NCI-H524 (cell line): ENCODE measurements at places on chromosomes 4 and X.

DNA sequence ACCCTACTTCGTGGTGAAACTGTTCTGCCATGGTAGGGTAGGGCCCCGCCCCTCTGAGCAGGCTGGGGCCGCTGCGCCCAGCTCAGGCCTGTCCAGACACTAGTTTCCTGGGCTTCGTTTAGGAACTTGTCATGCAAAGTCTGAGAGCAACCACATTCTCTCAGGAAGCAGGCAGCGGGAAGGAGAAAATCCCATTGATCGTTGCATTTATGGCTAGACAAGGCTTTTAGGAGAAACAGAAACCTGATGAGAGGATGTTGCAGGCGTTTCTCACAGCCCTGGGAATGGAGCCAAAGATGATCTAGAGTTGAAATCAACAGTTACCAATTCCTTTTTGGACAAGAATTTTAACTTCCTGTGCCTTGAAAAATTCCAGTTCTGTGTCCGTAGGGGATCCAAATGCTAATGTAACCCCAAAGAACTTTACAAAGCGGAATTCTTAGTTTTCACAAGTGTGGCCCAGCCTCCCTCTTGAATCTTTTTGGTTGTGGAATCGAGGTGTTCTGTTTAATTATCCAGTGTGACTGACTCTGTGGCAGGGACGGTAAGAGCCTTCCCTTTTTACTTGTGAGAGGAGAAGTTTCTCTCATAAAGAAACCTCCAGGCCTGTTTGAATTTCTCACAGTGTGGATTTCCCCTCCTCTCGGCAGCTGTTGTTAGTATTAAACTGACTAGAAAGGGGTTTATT, 4.5 kb upstream of the CXCL9 start:
- DNase-seq: no peak

DNA sequence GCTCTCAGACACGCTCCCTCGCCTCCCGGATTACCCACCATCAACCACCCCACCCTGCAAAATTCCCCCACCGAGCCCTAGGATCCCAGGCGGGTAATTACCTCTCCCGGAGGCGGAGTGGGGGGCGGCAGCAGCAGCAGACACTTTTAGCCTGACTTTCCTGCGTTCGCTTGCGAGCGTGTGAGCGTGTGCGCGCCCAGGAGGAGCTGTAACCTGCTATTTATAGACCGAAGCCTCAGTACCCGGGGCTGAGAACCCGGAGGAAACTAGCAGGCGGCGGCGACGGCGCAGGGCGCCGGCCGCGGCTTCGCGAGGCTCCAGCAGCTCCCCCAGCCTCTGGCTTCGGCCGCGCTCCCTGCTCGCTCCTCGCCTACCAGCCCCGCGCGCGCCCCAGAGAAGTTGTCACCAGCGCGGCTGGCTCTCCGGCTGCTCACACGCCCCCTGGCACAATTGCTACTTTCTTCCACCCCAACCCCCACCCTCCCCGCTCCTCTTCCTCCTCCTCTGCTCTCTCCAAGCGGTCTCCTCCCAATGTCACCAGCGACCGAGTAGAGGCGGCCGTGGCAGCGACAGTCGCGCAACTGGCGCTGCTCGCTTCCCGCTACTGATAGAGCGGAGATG, at the start of gene INPP4B:
Gene INPP4B, minus strand, starts transcription at position 194 of the 621 bp plus-strand sequence.
- peak; percentile 42 for DNase-seq

DNA sequence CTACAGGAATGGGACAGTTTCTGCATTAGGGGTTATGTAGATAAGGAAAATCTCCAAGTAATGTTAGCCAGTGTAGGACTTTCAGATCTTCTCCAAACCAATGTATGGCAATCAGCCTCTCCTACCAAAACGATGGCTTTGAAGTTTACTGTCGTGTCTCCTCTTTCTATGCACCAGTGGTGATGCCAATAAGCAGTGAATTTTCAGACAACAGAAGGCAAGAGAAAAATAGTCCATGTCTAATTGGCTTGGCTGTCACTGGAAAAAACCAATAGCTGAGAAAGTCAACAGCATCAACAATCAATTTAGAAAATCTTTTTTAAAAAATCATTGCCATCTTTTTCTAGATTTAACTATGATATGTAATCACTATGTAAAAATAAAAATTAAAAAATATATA, 35.0 kb downstream of the LIMCH1 start:
- DNase-seq: no peak

- no peak for DNase-seq
These were observed 95.8 kb upstream of the GEMIN8 start for GRCh38 chrX:14125462-14125861.

DNA sequence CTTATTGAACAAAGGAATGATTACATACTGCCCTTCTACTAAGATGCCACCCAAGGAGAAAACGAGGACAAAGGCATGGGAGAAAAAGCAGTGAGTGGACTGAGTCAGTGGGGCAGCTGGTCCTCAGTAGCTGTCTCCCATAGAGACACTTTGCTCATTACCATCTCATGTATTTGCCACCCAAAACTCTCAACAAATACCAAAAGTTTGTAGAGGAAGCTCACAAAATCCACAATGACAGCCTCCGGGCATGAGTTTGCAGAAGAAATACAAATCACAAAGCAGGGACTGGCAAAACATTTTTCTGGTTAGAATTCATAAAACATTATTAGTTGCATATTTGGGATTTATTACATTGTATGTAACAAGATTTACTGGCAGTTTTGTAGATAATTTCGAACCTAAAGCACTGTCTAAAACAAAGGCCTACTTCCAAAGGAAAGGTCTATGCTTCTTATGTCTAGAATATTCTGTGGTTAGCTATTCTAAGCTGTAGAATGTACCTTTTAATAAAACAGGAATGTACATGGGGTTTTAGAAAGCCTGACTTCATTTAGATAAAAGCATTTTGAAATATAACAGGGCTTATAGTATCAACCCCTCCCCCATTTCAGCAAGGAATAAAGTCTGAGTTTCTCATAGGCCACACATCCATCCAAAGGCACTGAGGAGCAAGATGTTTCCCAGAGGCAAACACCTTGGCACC, 17.7 kb downstream of the PCDH18 start:
- no peak for DNase-seq

GRCh38 chr4:61068060-61068459, 132.1 kb upstream of the ADGRL3 start:
- no peak for DNase-seq

- no peak for DNase-seq
These were observed 67.5 kb upstream of the NPY2R start for GRCh38 chr4:155140889-155141288.

DNA sequence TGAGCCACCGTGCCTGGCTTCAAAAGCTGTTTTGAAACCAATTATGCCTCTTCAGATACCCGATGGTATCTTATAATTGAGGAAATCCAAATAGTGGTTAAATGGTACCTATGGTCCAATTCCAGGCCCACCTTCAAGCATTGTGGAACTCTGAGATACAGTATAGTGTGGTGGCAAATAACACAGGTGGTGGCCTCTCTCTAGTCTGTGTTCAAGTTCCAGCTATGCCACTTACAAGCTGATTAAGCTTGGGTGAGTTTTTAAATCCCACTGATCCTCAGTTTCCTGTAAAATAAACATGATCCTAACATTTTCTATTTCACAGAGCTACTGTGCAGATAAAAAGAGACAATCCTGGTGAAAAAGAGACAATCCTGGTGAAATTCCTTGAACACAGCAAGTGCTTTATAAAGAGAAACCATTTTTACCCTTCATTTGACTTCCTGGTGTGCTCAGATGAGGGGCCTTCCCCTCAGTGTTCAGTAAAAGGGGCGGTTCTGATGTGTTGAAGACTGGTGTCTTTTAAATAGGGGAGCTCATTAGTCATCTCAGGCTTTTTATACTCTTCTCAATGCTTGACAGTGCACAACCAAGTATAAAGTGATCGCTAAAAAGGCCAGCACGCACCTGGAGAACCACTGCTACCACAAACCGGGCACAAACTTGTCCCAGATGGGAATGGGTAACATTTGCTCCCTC, 30.8 kb upstream of the CD40LG start:
- no peak for DNase-seq

DNA sequence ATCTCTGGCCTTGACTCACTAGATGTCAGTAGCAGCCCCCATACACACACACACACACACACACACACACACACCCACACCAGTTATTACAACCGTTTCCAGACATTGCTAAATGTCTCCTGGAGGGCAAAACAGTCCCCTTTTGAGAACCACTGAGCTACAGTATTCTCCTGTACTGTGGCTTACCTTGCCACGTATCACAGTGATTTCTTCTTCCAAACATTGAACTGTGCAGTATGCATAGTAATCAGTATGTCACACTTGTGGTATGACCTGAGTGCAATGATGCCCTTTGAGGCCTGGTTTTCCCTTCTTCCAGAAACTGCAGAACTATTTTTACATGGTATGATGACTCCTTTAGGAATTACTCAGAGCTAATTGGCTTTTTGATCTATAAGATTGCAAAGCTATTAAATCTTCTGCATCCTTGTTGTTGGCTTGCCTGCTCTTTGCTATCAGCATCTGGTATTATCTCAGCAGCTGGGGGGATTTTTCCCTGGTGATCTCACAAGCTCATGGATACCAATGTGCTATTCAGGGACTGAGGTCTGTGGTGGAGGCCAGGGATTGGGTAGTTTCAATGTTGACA, 3.6 kb upstream of the THOC2 start:
- no peak for DNase-seq

- no peak for DNase-seq
These were observed 268.3 kb downstream of the PDHA2 start for GRCh38 chr4:96108146-96108545.

GRCh38 chr4:70269674-70270073, 27.3 kb downstream of the CSN3 start:
- DNase-seq: peak; percentile 45

- no peak for DNase-seq
These were observed 195.1 kb downstream of the ARHGAP24 start for GRCh38 chr4:85669992-85670548.

DNA sequence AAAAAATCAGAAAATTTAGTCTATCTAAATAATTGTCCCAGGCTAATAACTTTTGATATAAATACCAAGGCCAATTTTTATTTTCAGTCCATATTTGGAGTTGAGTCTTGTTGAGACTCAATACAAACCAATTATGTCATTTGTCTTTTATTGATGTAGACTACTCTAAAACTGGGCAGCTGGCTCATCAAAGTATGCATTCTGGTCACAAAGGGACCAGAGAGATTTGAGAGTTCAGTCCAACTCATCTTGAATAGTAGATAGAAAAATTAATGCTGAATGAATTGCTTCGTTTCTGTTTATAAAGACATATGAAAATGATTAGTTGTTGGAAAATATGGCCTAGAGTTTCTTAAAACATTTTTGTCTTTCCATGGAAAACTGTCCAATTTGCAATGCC, 412.5 kb upstream of the KLHL4 start:
- DNase-seq: no peak

DNA sequence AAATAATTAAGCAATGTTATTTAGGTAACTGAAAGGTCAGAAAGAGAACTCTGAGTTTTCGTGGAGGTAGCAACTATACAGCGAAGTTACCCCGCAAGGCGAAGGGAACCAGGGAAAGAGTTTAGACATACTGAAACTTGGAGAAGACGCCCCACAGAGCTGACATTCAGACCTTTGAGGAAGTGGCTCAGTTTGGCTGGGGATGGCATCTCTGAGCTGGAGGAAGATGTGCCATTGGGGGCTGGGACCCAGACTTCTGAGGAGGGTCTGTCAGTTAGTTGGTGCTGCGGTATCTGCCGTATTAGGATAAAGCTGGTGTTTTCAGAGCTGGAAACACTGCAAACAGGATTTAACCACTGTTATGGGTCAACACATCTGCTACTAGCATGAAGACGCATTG, 156.6 kb downstream of the ANKRD50 start:
- no peak for DNase-seq

DNA sequence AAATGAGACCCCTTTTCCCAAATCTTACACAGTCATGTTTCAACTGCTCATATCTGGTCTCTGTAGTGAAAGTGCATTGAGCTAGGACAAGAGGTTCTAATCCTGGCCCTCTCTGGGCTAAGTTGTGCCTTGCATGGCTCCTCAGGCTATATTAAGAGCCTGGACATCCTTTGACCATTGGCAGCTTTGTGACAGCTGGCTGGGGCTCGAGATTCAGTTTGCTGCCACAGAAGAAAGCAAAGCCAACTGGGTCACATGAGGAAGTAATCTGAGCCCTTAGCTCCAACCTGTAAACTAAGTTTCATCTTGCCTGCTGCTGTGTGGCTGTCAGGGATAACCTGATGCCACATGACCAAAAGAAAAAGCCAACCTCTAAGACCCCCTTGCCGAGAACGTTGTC, 51.8 kb upstream of the JADE1 start:
- DNase-seq: peak; percentile 77

DNA sequence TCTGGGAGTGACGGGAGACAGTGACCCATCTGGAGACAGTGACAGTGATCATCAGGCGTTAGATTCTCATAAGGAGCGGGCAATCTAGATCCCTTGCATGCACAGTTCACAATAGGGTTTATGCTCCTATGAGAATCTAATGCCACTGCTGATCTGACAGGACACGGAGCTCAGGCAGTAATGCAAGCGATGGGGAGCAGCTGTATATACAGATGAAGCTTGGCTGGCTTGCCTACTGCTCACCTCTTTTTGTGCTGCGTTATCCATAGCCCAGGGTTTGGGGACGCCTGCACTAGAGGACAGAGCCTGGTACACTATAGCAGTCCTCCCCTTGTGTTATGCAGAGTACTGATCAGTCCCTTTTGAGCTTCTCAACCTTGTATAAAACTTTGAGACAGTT, 23.5 kb downstream of the NFKB1 start:
- DNase-seq: no peak

- DNase-seq: no peak
These were observed 119.8 kb downstream of the COL25A1 start for GRCh38 chr4:109182696-109183095.

- no peak for DNase-seq
These were observed 3.7 kb upstream of the RAB9A start for GRCh38 chrX:13685126-13685763.

DNA sequence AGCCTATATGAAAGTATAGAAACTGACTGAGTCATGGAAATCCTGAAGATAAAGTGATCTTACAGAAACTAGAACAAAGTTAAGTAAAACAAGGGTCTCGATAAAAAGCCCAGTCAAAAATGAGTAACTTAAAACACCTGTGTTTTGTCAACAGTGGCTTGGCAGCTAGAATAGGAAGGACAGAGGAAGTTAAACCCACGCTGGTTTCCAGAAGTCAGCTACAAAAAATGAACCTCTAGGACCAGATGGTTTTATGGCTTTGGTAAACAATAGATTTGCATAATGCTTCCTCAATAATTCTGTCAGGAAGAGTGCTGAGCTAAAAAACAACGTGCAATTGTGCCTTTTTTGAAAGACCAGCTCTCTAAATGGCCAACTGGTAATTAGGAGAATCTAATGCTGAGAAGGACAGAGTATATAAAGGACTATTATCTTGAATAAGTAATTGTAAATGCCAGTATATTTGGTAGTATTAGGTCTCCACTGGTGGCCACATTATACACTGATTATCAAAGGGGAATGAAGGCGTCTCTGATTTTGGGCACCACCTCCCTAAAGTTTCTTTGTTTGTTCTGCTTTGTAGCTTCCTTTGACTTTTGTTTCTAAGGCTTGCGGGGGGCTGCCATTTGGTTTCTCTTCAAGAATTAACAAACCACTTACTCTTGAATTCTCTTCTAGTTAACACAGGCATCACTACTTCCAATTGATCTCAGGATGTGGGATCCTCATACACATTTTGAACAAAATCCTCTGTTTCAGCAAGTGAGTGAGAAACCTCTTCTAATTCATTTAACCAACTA, 72.2 kb upstream of the PPP3CA start:
- no peak for DNase-seq

GRCh38 chr4:172011196-172011595, 198.0 kb downstream of the GALNTL6 start:
- no peak for DNase-seq

- DNase-seq: no peak
These were observed 62.6 kb downstream of the DGKK start for GRCh38 chrX:50407976-50408375.

GRCh38 chr4:160956875-160957274, 1206.9 kb downstream of the FSTL5 start:
- DNase-seq: no peak

- peak; percentile 65 for DNase-seq
These were observed 577 bp upstream of the PIM2 start for GRCh38 chrX:48919360-48919841.
